ENCODE measurements at places on chromosomes 5 and 9.

DNA sequence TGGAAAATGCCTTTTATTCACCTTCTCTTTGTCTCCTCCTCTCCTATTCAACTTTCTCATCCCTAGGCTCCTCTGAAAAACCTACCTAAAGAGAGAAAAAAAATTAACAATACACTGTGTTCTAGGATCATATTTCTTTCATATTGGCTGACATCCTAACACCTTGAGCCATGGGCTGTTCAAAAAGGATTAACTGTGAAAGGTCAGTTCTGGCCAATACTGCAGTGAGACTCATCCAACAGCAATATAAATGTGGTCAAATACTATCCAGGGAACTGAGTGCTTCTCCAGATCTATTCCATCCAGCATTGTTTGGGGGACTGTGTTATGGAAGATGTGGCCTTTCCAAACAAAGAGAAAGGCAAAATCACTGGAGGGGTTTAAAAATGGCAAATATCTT is 131.1 kb upstream of the MOCS2 start:
- H3K4me1 ChIP-seq: no peaks in the 10 kb centered on the region
- H3K27me3 ChIP-seq: no peaks in the 10 kb centered on the region
- no peak for DNase-seq
- H3K36me3 ChIP-seq: no peaks in the 10 kb centered on the region

GRCh38 chr9:1050125-1050895 is at the start of gene DMRT2:
Gene DMRT2 (plus strand): TSS chr9:1050357. CDS start chr9:1051614, 1,257 bp downstream.
- H3K27ac ChIP-seq: no peak within 1 kb of the TSS
- no peaks in the 10 kb centered on the region for H3K27me3 ChIP-seq

- H3K27me3 ChIP-seq: no peaks in the 10 kb centered on the region
- no peak overlapping the region for H3K4me3 ChIP-seq
- H3K4me1 ChIP-seq: no peaks in the 10 kb centered on the region
Measured at GRCh38 chr5:1961304-1961946, 78.7 kb upstream of the IRX4 start.

DNA sequence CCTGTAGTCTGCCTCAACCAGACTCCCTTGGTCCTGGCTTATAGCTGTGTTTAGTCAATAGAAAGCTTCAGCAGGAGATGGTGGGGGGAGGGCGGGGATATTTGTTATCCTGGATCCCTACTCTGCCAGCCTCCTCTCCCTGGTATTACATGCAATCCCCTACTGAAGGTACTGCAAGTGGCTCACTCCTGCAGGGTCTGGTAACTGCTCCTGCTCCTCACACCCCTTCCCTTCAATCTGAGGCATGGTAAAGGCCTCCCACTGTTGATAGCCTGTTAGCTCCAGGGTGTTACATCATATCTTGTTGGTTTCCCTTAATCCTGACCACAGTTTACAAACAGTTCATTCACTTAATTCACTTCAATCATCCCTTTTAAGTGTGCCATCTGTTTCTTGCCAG is 137.5 kb downstream of the AP3B1 start:
- H3K4me3 ChIP-seq: no peak overlapping the region
- DNase-seq: no peak
- H3K27ac ChIP-seq: no peak overlapping the region

DNA sequence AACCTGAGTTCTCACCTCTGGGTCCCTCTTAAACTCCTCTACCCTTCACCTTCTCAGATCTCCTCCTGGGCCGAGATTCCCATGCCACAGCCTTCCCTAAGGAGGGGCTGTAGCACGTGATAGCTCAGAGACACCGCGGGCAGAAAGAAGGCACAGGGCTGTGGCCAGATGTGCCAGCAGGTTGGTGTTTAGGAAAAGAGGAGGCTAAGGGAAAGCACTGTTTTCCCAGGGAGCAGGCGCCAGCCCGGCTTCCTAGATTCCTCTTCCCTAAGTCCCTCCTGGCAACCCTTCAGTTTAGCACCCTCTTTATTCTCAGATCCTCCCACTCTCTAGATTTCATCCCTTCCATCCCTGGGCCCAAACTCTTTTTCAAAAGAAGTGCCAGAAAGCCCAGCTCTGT is 59.4 kb upstream of the CCNG1 start:
- no peaks in the 10 kb centered on the region for H3K36me3 ChIP-seq
- H3K4me3 ChIP-seq: no peak overlapping the region
- DNase-seq: no peak
- no peaks in the 10 kb centered on the region for H3K27me3 ChIP-seq
- H3K27ac ChIP-seq: no peak overlapping the region

DNA sequence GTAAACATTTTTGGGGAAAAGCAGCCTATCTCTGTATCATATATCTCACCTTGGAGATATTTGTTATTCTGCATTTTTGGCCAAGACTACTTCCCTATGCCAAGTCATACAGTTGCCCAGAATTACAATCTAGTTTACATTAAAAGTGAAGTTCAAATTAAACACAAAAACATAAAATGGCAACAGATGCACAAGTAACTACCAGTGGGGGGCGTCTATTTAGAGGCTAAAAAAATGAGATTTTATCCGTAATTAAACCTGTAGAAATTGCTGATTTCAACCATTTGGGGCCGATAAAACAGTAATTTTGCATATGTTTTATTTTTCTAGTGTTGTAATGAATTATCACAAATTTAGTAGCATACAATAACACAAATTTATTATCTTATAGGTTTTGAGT is 787.1 kb upstream of the CHD1 start:
- no peak overlapping the region for H3K4me3 ChIP-seq
- no peak overlapping the region for H3K27ac ChIP-seq
- DNase-seq: no peak
- no peaks in the 10 kb centered on the region for H3K27me3 ChIP-seq
- no peaks in the 10 kb centered on the region for H3K4me1 ChIP-seq

GRCh38 chr5:54990841-54991258 is 5.5 kb upstream of the ESM1 start:
- H3K36me3 ChIP-seq: no peaks in the 10 kb centered on the region
- no peak for DNase-seq
- H3K27ac ChIP-seq: no peak overlapping the region
- no peak overlapping the region for H3K4me3 ChIP-seq
- no peaks in the 10 kb centered on the region for H3K4me1 ChIP-seq

DNA sequence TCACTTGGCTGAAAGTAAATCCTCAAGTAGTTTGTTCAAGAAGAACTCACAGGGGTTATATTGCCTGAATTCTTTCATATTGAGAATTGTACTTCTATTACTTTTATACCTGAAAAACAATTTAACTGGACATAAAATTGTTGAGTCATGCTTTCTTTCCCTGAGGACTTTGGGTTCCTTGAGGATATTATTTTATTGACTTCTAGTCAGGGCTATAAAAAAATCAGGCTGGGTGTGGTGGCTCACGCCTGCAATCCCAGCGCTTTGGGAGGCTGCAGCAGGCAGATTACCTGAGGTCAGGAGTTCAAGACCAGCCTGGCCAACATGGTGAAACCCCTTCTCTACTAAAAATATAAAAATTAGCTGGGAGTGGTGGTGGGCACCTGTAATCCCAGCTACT is 17.9 kb upstream of the CDC42SE2 start:
- H3K4me1 ChIP-seq: no peaks in the 10 kb centered on the region
- no peaks in the 10 kb centered on the region for H3K36me3 ChIP-seq
- DNase-seq: no peak
- H3K27ac ChIP-seq: no peak overlapping the region
- no peak overlapping the region for H3K4me3 ChIP-seq
- H3K27me3 ChIP-seq: no peaks in the 10 kb centered on the region

DNA sequence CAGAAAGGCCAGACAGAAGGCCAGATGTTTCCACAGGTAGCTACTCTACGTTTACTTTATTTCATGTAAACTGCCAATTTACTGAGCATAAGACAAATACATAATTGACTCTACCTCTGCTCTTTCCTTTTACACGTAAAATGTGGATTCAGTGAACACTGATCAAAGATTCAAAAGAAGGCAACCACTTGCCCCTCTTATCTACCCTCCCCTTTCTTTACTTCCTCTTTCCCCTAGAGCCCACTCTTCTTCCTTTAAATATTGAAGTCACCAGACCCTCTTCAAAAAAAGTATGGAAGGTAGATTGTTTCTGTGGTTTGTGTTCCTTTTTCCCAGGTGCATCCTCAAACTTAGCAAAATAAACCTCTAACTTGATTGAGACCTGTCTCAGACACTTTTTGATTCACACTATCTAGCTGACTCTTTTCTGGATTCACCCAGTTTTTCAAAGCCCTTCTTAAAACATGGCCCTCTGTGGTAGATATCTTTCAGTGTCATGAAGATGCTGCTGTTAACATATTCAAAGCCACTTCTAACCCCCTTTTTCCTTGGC is 6.7 kb downstream of the FAM114A2 start:
- no peaks in the 10 kb centered on the region for H3K4me1 ChIP-seq
- H3K36me3 ChIP-seq: no peaks in the 10 kb centered on the region
- H3K27me3 ChIP-seq: no peaks in the 10 kb centered on the region
